ENCODE measurements at places on chromosomes 7 and 10.

GRCh38 chr7:154287356-154287755 is 235.2 kb downstream of the DPP6 start:
- H3K4me3 ChIP-seq = no peak overlapping the region
- no peaks in the 10 kb centered on the region for H3K27me3 ChIP-seq
- H3K27ac ChIP-seq = no peak overlapping the region
- no peaks in the 10 kb centered on the region for H3K36me3 ChIP-seq

DNA sequence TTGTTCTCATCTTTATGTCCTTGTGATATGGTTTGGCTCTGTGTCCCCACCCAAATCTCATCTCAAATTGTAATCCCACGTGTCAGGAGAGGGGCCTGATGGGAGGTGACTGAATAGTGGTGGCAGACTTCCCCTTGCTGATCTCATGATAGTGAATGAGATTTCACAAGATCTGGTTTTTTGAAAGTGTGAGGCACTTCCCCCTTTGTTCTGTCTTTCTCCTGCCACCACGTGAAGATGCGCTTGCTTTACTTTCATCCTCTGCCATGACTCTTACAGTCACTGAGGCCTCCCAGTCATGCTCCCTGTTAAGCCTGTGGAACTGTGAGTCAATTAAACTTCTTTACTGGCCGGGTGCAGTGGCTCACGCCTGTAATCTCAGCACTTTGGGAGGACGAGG is 161.0 kb downstream of the HERPUD2 start:
- H3K36me3 ChIP-seq = no peaks in the 10 kb centered on the region
- H3K27ac ChIP-seq = no peak overlapping the region
- no peaks in the 10 kb centered on the region for H3K4me1 ChIP-seq
- no peaks in the 10 kb centered on the region for H3K27me3 ChIP-seq
- H3K4me3 ChIP-seq = no peak overlapping the region

- no peaks in the 10 kb centered on the region for H3K27me3 ChIP-seq
- no peak for DNase-seq
- H3K4me3 ChIP-seq = no peak overlapping the region
- H3K4me1 ChIP-seq = no peaks in the 10 kb centered on the region
- H3K36me3 ChIP-seq = no peaks in the 10 kb centered on the region
- H3K27ac ChIP-seq = no peak overlapping the region
These were observed 402.8 kb upstream of the PODXL start for GRCh38 chr7:131959106-131959812.

- H3K27ac ChIP-seq = no peak overlapping the region
- DNase-seq = no peak
- H3K27me3 ChIP-seq = peaks cover 13% of the 10 kb centered on the region
- no peaks in the 10 kb centered on the region for H3K4me1 ChIP-seq
- no peak overlapping the region for H3K4me3 ChIP-seq
These were observed 21.1 kb upstream of the GPR26 start for GRCh38 chr10:123645016-123645415.

GRCh38 chr7:149460493-149461277 is at the start of gene ZNF777:
Gene ZNF777 (minus strand): TSS chr7:149461062. CDS start chr7:149456022, 5,040 bp downstream.
- no peaks in the 10 kb centered on the region for H3K27me3 ChIP-seq
- no peak within 1 kb of the TSS for H3K27ac ChIP-seq
- H3K4me1 ChIP-seq = peaks cover 12% of the 10 kb centered on the region
- DNase-seq = peak; percentile 96

DNA sequence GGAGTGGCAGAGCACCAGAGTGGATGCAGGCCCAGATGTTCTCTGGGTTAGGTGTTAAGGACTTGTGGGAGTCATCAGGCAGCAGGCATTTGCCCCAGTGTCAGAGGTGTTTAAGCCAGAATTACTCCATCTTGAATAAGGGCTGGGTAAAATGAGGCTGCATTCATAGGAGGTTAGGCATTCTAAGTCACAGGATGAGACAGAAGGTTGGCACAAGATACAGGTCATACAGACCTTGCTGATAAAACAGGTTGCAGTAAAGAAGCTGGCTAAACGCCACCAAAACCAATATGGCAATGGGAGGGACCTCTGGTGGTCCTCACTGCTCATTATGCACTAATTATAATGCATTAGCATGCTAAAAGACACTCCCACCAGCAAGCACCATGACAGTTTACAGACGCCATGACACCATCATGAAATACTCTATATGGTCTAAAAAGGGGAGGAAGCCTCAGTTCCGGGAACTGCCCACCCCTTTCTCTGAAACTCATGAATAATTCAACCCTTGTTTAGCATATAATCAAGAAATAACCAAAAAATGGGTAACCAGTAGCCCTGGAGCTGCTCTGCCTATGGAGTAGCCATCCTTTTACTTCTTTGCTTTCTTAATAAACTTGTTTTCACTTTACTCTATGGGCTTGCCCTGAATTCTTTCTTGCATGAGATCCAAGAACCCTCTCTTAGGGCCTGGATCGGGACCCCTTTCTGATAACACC is 882 bp upstream of the LRRC61 start:
- H3K27me3 ChIP-seq = no peaks in the 10 kb centered on the region
- DNase-seq = peak; percentile 40
- peak overlapping the region; percentile 57 for H3K27ac ChIP-seq
- H3K36me3 ChIP-seq = no peaks in the 10 kb centered on the region
- peaks cover 30% of the 10 kb centered on the region for H3K4me1 ChIP-seq
